ENCODE measurements at places on chromosomes 1 and 21.

GRCh38 chr1:17281775-17282181 lies 26.2 kb upstream of the PADI4 start:
- DNase-seq: no peak

- no peak for DNase-seq
Observed at GRCh38 chr1:16450863-16451481, 10.4 kb downstream of the NECAP2 start.

DNA sequence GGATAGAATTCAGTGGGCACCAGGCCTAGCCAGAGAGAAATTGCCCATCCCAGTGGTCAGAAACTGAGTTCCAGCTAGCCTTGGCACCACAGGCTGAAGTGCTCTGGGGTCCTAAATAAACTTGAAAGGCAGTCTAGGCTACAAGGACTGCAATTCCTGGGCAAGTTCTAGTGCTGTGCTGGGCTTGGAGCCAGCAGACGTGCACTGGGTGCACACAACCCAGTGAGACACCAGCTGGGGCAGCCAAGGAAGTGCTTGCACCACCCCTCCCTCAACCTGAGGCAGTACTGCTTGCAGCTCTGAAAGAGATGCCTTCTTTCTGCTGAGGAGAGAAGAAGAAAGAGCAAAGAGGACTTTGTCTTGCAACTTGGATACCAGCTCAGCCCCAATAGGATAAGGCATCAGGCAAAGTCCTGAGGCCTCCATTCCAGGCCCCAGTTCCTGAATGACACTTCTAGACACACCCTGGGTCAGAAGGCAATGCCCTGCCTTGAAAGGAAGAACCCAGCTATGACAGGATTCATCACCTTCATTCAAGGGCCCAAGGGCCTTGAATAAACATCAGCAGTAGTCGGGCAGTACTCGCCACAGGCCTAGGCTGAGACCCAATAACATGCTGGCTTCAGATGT lies 55.1 kb downstream of the OVGP1 start:
- DNase-seq: no peak

DNA sequence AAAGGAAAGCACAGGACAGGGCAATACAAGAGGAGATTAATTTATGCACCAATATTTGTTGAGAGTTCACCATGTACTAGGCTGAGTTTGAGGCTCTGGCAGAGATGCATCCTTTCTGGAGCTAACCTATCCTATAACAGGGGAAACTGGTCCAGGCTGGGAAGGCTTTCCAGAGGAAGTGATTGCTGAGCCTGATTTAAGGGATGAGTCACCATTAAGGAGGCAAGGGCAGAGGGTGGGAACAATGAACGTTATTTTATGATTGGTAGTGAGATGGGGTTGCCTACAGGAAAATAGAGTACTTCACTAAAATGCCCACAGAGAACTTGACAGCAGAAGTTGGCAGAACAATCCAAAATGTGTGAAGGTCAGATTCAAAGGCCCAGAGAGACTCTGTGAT lies 141.4 kb downstream of the PLPP3 start:
- DNase-seq: no peak

DNA sequence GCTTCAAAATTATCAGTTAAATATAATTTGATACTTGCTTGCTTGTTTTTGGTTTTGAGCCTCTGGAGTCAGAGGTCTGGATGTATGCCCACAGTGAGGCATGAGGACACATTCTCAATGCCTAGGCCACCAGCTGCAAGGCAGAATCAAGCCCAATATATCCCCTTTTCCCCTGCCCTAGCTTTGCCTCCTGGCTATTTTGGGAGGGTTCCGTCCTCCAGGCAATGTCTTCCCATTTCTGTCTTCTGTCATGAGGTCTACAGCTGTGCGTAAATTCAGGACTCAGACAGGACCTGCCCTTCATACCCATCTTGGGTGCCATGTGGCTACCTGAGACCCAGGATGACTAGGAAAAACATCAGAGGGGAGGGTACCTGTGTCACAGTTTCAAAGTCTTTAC lies 19.2 kb downstream of the NRDC start:
- DNase-seq: no peak

GRCh38 chr1:1627829-1628753 lies 3.9 kb upstream of the MMP23B start:
- no peak for DNase-seq

GRCh38 chr1:44507490-44508396 lies 102.7 kb downstream of the RNF220 start:
- no peak for DNase-seq

GRCh38 chr1:205488074-205488723 lies 16.3 kb upstream of the CDK18 start:
- DNase-seq: no peak

DNA sequence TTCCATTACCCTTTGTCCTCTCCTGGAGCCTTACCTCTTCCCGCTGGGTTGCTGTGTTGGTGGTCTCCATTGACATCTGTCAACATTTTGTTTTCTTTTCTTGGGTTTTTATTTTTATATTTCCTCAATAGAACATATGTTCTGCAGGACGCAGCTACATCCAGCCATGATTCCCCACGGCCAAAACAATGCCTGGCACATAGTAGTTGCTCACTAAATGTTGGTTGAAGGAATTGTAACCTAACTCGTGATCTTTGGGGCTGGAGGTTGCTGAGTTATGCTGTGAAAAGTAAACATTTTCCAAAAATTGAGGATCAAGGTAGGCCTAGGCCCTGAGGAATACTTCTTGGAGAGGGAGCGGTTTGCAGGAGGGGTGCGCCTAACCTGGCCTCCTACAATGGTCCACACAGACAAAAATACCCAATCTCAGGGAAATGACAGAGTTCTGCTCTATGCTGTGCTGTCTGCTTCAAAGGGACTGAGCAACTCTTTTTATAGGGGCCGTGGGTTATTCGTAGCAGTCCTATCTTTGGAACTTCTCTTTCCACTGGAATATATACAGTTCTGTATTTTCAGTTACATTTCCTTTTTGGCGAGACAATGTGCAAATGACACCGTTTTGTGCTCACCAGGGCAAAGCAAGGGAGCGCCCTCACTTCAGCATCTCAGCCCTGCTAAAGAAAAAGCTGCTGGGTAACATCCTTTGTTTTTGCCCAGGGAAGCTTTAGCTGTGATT lies 1.4 kb downstream of the PDPN start:
- DNase-seq: no peak

DNA sequence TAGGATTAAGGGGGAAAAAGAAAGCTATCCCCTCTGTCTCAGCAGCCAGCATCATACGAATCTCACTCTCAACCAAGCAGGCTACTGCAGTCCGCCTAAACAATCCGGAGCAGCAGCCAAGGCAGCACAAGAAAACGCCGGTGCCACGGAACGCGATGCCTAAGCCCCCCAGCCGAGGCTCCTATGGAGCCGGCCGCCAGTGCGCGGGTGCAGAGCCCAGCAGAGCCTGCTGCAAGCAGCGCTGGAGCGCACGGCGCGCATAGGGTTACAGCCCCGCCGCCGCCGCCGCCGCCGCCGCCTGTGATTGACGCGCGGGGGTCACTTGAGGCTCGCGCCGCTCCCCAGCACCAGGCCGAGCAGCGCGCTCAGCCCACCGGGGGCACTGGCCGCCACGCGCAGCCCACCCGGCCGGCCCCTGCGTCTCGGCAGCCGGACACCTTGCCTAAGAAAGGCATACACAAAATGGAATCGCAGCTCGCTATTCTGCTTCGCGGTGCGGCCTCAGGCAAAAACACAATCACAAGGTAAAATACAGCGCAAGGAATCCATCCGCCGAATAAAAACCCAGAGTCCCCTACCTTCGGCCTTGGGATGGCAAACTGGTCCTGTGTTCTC lies 780 bp downstream of the HIVEP3 start:
- no peak for DNase-seq

GRCh38 chr1:78854556-78854955 lies 152.0 kb downstream of the ADGRL4 start:
- no peak for DNase-seq

DNA sequence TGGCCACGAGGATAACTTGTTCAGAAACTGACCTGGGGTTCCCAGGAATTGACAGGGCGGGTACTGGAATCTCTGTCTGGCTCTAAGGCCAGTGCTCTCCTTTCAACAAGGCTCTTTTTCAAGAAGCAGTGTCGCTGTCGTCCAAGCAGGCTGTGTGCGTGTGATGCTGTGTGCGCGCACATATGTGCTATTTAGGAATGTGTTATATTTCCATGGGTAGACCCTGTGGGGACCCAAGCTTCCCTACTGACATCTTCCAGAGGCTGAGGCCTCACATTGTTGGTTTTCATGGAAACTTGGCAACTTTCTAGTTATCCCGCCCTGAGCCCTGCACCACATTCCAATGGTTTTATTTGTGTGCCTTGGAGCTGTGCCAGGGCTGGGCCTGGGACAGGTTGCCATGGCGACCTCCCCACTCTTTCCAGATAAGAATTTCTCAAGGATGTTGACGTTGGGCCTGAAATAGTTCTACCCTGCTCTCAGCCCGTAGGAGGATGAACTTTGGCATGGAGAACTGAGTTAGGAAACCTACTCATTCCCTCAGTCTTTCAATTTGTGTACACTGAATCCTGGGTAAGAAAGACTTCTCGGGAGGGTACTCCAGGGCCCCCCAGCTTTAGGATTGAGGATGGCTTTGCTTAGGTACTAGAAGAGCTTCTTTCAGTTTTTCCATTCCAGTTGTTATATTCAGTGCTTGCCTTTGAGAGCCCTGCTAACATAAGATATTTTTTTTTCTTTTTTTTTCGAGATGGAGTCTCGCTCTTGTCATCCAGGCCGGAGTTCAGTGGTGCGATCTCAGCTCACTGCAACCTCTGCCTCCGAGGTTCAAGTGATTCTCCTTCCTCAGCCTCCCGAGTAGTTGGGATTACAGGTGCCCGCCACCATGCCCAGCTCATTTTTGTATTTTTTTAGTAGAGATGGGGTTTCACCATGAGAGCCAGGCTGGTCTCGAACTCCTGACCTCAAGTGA lies 38.8 kb upstream of the SRSF10 start:
- DNase-seq: no peak

- DNase-seq: no peak
Observed at GRCh38 chr1:147052143-147052542, 114.0 kb downstream of the NBPF12 start.

GRCh38 chr1:233016798-233017197 lies 66.4 kb downstream of the NTPCR start:
- no peak for DNase-seq

DNA sequence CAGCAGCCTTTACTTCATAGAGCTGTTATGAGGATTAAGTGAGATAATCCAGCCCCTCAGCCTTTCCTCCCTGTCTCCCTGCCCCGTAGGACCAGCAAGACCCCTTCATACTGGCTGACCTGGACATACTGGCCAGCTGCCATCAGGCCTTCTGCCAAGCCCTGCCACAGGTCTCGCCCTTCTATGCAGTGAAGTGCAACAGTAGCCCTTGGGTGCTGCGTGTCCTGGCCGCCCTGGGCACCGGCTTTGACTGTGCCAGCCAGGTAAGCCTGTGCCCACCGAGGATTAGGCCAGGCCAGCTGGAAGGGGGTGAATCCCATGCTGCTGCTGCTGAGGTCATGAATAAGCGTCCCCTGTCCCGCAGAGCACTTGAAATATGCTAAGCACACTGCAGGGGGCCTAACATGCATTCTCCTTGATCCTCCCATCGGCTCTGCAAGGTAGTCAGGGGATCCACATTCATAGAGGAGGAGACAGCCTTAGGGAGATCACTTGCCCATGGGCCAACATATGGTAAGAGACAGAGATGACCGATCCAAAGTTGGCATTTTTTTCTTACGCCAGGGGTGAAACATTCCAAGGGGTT lies 73.3 kb upstream of the TINAGL1 start:
- DNase-seq: no peak

DNA sequence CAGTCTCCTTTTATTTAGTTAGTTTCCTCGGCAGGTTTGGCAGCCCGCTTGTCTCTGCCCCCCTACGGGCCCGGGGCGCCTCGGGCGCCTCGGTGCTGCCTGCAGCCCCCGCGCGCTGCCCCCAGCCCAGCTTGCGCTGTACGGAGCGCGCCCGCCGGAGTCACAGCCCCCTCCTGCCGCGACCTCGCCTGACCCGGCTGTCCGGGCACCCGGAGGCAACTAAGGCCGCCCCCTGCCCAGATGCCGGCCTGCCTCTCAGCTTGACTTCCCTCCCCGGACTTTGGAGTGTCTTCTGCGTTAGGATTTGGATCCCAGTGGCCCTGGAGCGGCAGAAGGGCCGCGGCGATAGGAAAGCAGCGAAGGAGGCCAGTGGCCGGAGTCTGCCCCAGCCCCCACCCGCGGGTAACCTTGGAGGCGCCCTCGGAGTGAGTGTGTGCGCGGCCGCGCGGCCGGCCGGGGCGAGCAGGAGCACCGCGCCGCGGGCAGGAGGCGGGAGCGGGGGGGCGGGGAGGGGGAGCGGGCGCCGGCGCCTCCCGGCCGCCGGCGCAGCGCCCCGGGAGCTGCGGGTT lies 7.6 kb downstream of the CDKN2C start:
- no peak for DNase-seq

- DNase-seq: no peak
Observed at GRCh38 chr1:7616953-7617352, 154.1 kb upstream of the VAMP3 start.

DNA sequence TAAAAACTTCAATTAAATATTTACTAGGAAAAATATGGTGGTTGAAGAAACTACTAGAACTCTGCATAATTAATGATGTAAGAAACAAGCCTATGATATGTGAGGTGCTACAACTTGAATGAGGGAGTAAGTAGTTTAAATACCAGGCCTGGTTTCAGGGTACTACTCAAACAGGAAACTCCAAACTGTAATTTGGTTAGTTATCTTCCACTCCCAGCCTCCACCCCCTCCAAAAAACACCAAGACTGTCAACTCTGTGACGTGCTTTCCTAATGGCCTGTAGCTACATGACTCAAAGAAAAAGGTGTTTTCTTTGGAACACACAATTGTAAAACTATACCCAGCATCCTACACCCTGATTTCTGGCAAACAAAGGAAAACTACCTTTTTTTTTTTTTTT lies 55.9 kb upstream of the RCC1 start:
- DNase-seq: no peak

DNA sequence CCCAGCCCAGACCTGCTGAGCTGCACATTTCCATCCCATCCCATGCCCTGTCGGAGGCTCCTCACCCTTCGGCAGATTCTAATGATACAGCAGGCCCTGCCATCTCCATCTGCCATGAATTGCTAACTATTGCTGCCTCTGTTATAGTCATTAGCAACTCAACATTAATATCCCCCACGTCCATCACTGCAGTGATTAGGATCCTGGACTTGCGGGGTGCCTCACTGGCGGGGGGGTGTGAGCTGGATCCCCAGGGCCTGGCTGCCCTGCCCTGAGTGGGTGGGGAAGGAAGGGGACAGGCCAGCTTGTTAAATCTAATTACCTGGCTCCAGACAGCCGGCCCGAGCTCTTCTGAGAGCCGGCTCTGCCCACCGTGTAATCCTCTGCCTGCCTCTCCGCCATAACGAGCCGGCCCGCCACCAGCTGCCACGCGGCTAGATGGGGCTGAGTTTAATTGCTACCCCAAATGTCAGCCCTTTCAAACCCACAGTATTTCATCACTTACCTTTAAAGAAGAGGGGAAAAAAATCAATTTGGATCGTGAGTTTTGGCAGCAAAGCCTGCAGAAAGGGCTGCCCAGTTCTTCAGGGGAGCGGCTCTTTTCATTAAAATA lies 227.3 kb upstream of the CSF3R start:
- no peak for DNase-seq

- no peak for DNase-seq
Observed at GRCh38 chr1:158122833-158123388, 57.8 kb upstream of the CD1D start.

Measured in activated CD4-positive, CD25-positive, alpha-beta regulatory T cell treated with anti-CD3 and anti-CD28 coated beads, Interleukin-2, amount 50 U/mL, for 16 hours (primary cell).